ENCODE measurements at places on chromosomes 2 and 18.

GRCh38 chr2:20675701-20676352 is 8.9 kb downstream of the GDF7 start:
- peak; percentile 31 for DNase-seq

DNA sequence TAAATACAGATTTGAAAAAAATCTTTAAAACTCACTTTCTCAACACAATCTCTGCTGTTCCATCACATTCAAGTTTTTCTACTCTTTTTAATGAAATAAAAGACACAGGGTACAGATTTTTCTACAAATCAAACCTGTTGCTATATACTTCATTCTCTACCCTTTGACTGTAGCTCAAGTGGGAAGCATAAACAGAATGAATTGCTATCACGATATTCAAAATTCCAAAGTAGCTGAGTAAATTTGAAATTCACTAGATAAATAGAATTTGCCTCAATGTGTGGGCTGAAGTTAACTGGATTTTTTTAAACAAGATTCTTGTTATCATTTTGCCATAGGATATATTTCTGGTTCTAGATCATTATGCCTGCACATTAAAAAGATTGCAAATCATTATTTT is 185.9 kb downstream of the ZNF521 start:
- DNase-seq = no peak

GRCh38 chr18:23069481-23069880 is 65.8 kb upstream of the CABLES1 start:
- no peak for DNase-seq

DNA sequence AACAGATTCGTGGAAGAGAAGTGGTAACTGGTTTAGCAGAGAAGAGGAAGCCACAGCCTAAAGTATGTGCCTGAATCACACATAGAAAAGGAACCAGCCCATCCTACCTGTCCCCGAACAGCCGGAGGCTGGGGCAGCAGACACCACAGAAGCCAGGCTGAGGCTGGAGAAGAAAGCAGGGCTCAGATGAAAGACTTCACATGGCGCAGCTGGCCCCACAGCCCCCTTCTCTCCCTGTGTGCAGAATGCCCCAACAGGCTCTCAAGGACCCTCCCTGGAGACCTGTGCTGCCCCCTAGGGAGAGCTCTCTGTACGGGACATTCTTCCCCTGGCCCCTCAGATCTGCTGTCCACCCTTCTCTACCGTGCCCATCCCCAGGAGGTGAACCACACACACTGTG is 83.5 kb upstream of the RAB12 start:
- no peak for DNase-seq

DNA sequence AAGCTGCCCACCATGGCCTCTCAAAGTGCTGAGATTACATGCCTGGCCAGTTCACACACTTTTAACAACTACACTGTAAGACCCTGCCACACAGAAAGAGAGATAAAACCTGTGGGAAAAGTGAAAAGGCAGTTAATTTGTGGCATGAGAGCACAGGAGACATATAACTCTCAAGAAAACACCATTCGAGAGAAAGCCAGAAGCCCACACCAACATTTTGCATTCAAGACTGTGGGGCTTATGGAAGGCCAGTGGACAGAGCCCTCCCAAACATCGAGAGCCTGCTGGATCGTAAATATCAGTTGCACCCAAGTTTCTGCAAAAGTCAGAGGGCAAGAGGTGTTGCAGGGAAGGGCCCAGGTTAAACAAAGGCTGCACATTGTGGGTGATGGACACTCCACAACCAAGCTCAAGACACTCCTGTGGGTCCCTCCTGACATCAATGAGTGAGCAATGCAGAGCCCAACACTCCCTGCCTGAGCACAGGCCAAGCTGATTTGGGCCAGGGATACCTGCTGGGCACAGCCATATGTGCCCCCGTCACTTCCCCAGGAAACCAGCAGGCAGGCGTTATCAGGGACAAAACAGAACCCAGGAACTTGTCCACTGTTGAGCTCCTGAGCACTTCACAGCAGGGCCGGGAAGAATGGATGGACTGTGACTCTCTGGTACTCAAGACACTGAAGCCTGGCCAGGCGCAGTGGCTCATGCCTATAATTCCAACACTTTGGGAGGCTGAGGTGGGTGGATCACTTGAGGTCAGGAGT is 114.4 kb downstream of the ZFP36L2 start:
- no peak for DNase-seq

DNA sequence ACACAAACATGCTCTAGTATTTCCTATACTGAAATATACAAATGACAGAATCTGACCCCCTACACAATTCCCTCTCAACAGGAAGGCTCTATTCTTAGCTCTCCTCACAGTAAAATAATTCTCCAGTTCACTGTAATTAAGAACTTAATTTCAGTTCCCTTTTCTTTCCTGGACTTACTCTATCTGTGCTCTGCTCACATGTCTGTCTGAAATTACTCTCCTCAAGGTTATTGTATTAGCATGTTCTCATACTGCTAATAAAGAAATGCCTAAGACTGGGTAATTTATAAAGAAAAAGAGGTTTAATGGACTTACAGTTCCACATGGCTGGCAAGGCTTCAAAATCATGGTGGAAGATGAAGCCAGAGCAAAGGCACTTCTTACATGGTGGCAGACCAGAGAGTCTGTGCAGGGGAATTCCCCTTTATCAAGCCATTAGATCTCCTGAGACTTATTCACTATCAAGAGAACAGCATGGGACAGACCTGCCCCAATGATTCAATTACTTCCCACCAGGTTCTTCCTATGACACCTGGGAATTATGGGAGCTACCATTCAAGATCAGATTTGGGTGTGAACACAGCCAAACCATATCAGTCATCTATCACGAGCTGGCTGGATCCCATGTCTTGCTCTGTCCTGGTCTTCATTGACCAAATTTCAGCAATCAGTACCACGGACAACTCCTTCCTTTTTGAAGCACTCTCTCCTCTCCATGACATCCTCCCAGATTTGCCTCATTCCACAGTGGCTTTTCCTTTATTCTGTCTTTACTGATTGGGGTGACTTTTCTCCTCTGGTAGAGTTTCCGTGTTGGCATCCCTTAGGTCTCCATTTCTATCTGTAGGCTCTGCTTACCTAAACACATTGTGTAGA is 110.9 kb downstream of the GALR1 start:
- no peak for DNase-seq

- DNase-seq = no peak
Measured at GRCh38 chr2:124708661-124709060, 683.6 kb downstream of the CNTNAP5 start.

DNA sequence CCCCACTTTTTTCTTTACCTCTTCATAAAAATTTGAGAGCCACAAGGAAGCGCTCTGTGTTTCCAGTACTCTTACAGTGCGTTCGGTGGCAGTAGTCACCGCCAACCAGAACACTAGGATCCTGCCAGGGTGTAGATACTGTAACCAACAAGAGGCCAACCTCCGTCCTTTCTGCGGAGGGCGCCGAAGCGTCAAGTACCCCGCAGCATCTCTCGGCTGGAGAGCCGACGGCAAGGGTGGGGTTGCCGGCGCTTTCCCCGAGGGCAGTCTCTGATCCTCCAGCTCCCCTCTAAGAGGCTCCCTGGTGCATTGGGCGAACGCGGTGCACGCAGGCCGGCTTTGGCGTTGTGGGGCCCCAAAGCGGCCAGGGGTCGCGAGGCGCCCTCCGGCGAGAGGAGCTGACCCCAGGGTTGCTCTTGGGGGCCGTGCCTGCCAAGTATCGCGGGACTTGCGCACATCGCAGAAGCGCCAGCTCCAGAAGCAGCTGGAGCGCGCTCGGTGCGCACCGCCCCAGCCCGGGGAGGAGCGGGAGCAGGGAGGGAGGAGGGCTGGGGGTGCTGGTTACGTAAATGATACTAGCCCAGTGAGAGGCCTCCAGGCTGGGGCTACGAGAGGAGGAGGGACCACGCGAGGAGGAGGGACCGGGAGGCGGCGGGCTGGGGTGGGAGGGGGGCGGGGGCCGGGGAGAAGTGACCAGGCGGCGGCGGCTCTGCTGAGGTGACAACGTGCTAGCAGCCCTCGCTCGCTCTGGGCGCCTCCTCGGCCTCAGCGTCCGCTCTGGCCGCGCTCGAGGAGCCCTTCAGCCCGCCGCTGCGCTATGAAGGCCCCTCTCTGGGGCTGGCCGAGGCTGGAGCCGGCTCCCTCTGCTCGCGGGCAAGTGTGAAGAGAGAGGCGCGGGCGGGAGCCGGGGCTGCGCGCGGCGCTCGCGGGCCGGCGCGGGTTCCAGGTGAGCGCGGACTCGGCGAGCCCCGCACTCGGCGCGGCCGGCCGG is at the start of gene GALNT13:
TSS of gene GALNT13 (plus strand) at position 692 of the 991 bp plus-strand sequence.
- peak; percentile 22 for DNase-seq

DNA sequence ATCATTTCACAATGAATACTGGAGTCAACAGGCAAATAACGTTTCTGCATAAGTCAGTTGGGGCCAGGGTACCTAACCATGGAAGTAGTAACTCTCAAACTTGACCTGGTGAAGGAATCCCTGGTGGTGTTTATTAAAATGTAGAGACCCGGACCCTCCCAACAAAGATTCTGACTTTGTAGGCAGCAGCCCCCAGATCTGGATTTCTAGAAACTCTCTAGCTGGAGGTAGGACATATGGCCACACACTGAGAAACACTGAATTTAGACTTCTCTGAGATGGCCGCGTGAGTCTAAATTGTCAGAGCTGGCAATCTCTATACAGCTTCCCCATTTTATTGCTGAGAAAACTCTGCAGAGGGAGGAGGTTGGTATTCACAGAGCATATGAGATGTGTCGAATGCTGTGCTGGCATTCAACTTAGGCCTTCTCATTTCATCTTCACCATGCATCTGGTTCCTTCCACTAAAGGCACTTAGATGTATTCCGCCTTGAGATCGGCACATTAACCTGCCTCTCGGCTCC is 278.1 kb downstream of the CYRIA start:
- no peak for DNase-seq

- peak; percentile 21 for DNase-seq
Measured at GRCh38 chr2:207073801-207074678, 91.7 kb downstream of the KLF7 start.

DNA sequence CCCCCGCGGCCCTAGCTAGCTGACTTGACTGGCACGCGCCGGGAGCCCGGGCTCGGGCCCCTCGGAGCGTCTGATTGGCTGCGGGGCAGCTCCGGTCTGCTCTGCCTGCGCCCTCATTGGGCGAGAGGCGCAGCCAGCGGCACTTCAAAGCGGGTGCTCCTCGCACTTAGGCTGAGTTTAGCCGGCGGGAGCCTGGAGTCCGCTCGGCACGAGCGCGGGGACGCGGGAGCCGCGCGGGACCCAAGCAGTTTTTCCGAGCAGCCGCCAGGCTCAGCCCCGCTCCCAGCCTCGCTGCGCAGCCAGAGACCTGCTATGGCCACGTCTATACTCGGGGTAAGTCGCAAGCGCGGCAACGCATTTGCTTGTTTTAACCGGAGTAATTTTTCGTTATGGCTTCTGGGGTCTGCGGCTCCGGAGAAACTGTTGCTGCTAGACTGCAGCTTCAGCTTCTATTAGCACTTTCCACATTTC is at the start of gene SP9:
TSS of gene SP9 (plus strand) at position 174 of the 471 bp plus-strand sequence. CDS start at position 313, 139 bp downstream.
- DNase-seq = peak; percentile 96

DNA sequence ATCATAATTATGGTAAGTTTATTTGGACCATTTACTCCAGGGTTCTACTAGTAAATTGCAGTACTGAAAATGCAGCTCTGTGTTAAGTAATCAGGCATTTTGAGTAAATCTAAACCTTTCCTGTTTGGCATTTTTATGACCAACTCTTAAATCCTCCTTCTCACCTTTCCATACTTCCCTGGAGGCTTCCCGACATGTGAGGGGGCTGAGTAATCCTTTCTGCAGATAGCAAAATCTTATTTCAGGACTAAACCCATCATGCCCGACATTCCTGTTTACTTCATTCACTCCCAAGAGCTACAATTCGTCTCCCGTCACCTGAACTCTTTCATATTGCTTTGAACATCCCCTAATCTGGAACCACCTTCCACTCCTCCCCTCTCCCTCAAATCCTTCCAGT is 296.6 kb downstream of the IKZF2 start:
- DNase-seq = no peak

- DNase-seq = no peak
Measured at GRCh38 chr2:200428961-200429665, 80.8 kb downstream of the KCTD18 start.

DNA sequence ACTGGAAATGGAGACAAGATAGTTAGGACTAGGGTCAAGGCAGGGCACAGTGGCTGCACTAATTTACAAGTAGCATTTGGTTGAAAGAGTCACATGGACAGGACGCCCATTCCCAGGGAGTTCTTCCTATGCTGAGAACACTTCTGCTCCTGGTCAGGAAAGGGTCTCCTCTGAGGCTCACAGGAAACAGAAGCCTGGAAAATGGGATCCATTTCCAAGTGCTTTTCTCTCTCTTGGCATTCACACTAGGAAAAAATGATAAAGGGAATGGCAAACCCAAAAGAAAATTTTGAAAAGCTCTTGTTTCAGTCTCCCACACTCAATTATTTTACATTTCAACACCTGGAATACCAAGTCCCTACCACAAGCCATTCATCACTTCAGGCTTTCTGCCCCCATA is 88.7 kb downstream of the COBLL1 start:
- DNase-seq = no peak

- no peak for DNase-seq
Measured at GRCh38 chr2:202933139-202933510, 21.1 kb downstream of the CARF start.

GRCh38 chr18:46297124-46297523 is 192.9 kb downstream of the HAUS1 start:
- DNase-seq = no peak

DNA sequence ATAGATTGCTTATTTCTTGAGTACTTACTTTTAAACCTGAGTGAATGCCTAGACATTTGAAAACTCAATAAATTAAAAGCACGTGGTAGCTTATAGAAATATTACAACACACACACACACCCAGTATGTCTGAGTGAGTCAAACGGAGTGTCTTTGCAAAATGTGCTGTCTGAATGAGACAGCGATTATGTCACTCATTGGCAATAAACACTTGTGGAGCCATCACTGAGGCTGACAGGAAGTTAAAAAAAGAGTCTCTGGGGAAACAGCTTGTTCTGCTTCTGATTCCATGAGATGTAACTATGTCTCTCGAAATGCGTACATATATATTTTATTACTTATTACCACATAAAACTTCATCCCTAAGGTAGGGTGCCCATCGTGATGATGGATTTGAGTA is 22.3 kb upstream of the VPS4B start:
- DNase-seq = peak; percentile 83

DNA sequence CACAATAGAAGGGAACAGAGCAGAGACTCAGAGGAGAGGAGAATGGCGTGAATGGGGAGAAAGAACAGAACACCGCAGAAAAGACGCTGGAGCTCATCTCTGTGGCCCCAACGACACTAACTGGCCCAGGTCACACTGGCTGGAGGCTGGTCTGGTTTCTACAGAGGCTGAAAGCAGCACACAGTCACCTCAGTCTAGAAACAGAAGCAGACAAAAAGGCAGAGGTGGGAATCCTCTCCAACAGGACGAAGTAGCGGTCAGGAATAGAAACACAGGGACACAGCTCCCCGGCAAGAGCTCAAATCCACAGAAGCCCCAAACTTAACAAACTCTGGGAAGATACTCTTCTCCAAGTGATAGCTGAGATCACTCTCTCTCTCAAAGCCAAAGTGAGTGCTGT is 9.2 kb downstream of the SLC66A2 start:
- DNase-seq = no peak

- DNase-seq = no peak
Measured at GRCh38 chr18:10169814-10170213, 256.0 kb downstream of the VAPA start.

Measured in GM03348 (cell line).